ENCODE measurements at places on chromosomes 4 and X.

- DNase-seq = no peak
Observed at GRCh38 chr4:26772096-26772873, 88.4 kb upstream of the STIM2 start.

DNA sequence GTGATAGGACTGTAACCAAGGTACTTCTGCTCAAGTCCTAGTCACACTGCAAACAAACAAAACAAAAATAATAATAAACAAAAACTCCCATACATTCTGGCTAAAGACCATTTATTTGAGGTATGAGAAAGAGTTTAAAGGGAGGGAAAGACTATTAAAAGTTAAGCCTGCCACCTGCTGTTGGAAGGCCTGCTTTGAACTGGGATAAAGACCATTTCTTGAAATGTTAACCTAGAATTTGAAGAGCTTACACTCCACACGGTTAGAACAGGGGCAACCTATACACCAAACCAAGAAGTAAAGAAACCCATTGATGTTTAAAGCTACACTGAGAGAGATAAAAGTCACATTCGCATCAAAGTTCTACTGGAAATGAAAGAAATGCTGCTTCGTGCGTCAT, 548.7 kb upstream of the DIPK2B start:
- DNase-seq = no peak

DNA sequence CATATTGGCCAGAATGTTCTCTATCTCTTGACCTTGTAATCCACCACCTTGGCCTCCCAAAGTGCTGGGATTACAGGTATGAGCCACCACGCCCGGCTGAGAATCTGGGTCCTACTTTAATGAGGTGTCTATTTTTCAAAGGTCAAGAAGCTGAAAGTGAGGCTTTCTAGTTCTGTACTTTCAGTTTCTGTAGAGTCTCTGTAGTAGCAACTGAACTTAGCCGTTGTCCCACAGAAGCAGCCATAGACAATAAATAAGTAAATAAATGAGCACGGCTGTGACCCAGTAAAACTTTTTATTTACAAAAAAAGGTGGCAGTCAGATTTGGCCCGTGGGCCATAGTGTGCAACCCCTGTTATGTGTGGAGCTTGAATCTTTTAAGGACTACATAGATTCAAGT, 92.0 kb downstream of the FNIP2 start:
- no peak for DNase-seq

DNA sequence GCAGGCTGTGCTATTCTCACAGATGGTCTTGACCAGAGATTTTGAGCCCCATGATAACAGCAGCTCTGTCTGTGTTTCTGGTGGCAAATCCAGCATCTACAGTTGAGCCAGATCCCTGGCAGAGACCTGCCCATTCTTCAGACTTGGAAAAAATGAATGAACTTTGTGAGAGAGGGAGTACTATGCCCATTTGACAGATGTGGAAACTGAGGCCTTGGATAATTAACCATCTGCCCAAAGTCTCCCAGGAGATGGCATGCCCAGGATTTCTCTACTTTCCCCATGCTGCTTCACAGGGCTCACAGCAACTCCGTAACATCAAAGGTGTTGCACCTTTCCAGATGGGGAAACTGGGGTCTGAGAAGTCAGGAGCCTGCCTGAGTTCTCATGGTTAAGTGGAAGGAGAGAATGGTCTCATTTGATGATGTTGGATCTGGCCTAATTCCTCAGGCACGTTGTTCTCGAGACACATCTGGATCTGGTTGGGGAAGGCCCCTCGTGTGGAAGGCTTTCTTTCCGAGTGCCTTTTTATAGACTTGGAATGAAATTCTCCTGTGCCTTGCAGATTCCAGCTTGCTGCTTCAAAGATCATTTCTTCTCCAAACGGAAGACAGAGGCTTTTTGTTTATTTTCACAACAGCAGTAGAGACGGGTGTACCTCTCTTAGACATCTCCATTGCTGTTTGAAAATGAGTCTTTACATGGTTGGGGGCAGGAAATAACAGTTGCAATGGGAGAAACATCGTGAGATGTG, 73.3 kb upstream of the STX18 start:
- DNase-seq = no peak

- no peak for DNase-seq
Observed at GRCh38 chr4:29142708-29143107, 1577.5 kb upstream of the PCDH7 start.

DNA sequence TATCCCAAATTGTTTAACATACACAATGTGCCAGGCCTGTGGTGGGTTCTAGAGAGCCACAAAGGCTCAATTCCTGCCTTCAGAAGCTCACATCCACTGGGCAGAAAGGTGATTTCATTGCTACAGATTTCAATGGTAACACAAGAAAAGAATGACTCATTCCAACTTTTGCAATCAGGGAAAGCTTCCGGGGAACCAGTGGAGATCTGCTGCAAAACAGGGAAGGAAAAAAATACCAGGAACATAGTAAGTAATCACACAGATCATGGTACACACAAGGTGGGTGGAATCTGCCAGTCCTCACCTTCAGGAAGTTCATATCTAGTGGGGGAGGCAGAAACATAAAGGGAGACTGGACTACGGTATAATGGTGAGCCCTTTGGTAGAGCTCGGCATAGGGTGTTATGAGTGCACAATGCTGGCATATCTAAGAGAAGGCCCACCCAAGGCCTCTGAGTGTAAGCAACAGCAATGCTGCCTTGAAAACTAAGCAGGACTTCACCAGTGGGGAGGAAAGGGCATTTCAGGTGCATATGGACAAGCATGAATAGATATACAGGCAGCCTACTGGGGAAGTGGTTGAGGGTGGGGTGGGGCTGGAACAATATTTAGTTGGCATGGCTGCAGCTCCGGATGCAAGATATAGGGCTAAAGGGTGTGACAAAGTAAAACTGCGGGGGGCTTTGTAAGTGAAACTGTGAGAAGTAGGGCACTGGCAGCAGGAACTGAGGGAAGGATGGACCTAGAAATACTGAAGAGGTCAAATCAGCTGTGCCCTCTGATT, 24.2 kb downstream of the GPRIN3 start:
- no peak for DNase-seq

DNA sequence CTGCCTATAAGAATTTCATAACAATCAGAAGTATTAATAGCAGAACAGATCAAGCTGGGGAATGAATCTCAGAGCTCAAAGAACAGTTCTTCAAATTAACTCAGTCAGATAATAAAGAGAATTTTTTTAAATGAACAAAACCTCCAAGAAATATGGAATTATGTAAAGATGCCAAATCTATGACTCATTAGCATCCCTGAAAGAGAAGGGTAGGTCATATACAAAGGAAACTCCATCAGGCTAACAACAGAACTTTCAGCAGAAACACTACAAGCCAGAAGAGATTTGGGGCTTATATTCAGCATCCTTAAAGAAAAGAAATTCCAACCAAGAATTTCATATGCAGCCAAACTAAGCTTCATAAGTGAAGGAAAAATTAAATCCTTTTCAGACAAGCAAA, 28.6 kb downstream of the CBR4 start:
- DNase-seq = no peak

GRCh38 chr4:107725281-107725859, 5.3 kb upstream of the PAPSS1 start:
- DNase-seq = no peak

DNA sequence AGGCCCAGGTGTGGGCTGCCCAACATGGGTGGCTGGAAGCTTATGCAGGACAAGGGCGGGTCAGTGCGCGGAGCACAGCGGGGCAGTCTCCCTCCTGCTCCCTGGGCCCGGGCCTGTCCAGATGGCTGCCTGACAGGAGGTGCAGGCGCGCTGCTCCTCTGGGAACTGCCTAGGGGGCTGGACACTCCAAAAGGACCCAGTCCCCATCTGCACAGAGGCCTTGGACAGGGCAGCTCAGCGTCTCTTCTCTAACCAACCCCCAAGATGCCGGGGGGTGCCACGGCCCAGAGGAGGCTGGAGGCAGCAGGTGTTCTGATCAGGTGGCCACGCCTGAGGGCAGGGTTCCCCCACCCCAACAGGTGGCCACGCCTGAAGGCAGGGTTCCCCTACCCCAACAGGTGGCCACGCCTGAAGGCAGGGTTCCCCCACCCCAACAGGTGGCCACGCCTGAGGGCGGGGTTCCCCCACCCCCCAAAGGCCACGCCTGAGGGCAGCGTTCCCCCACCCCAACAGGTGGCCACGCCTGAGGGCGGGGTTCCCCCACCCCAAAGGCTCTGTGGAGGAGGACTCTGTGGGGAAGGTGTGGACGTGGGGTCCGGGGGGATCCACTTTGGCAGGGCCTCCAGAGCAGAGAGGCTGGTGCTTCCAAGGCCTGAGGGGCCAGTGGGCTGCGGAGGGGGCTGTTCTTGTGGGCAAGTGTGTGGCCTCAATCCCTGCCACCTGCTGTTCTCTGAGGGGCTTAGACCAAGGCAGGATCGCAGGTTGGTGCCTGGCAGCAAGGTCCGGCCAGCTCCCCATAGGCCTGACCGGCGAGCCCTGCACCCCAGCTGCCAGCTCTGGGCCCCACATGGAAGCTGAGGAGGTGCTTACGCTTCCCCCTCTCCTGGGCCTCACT, 36.1 kb downstream of the CPLX1 start:
- DNase-seq = no peak

- no peak for DNase-seq
Observed at GRCh38 chr4:147788791-147789190, 56.9 kb downstream of the ARHGAP10 start.

GRCh38 chr4:24607334-24607733, 23.0 kb upstream of the DHX15 start:
- DNase-seq = no peak

- no peak for DNase-seq
Observed at GRCh38 chr4:78656968-78657445, 105.4 kb downstream of the ANXA3 start.

GRCh38 chr4:65007841-65008439, 598.7 kb upstream of the TECRL start:
- DNase-seq = no peak

GRCh38 chrX:116417214-116417613, 19.2 kb upstream of the SLC6A14 start:
- DNase-seq = no peak

DNA sequence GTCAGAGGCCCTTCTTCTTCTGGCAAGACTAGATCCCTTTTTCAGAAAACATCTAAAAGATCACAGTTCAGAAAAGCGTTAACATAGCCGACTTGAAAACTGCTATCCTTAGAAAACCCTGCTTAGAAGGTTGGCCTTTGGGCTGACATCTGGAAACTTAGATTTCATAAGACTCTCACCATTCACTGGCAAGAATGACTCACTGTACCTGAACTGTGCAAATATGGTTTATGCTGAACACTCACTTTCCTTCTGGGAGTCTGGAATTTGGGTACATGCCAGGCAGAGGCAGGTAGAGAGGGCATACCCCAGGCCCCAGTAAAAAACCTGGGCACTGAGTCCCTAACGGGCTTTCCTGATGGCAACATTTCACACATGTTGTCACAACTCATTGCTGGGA, 88.8 kb upstream of the GPC3 start:
- DNase-seq = no peak

DNA sequence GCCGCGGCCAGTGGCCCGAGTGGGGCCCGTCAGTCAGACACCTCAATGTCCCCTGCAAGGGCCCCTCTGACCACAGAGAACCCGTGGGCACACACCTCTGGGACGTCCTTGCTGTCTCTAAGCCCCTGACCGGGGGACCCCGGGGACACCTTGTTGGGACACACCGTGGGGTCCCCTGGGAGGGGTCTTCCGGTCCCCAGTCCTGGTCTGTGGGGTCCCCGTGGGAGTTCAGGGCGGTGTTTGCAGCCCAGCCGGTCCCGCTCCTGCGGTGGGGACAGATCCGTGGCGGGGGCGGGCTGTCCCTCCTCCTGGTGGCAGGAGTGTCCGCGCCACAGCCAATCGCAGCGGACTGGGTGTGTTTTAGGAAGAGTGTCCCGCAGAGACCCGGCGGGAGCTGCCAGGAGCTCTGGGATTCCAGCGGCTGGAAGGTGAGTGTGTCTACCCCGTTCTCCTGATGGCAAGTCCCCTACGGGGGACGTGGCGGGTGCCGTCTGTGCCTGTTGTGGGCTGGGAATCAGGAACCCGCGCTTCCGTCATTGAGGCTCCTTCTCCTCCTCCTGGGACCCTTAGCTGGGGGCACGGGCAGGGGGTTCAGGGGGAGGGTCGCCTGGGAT, 5.1 kb upstream of the PLCXD1 start:
- no peak for DNase-seq

- no peak for DNase-seq
Observed at GRCh38 chrX:6120329-6120728, 108.3 kb downstream of the NLGN4X start.

DNA sequence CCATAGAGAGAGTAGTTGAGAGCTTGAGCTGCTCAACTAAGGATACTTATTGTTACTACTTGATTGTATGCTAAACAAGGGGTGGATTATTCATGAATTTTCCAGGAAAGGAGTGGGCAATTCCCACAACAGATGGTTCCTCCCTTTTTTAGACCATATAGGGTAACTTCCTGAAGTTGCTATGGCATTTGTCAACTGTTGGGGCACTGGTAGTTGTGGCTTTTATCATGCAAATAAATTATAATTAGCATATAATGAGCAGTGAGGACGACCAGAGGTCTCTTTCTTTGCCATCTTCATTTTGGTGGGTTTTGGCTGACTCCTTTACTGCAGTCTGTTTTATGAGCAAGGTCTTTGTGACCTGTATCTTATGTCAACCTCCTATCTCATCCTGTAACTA, 1403.5 kb upstream of the PABPC4L start:
- no peak for DNase-seq

DNA sequence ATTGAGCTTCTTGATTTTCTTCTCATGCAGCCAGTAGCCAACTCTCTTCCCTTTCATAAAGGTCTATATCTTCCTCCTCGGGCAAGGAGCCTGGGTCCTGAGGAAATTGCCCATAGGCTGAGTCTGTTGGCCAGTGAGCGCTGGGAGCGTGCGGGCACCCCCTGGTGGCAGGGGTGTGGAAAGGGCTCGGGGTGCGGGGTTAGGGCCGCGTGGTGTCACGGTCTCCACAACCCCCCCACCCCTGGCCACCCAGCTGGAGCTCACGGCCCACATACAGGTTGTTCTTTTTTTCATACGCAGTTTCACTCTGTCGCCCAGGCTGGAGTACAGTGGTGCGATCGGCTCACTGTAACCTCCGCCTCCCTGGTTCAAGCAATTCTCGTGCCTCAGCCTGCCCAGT, 13.1 kb downstream of the RBM10 start:
- DNase-seq = no peak

DNA sequence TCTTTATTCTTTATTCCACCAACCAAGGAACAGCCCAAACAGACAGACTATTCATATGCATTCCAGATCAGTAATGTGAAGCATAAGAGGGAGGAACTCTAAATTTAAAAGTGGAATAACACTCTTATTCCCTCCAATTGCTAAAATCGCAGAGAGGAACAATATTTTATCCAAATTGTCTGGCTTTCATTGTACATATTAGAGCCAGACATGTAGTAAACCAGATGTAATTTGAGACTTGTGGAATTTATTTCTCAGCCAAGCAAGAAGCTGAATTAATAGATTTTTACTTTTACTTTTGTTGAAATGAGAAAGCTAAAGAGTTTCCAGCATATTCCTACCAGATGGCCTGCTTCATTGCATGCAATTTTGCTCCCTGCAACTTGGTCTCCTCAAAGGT, 674.6 kb upstream of the SLIT2 start:
- DNase-seq = no peak

GRCh38 chrX:107825698-107826237, at the start of gene MID2:
TSS of gene MID2 (plus strand) at chrX:107825866. CDS start at chrX:107826427, 561 bp downstream.
- peak; percentile 6 for DNase-seq

Measured in hypothalamus (tissue), 51 donors.